GM10248 (cell line): ENCODE measurements at places on chromosomes 5 and 9.

- no peak for DNase-seq
Observed at GRCh38 chr9:34987160-34987901, 2.2 kb upstream of the DNAJB5 start.

DNA sequence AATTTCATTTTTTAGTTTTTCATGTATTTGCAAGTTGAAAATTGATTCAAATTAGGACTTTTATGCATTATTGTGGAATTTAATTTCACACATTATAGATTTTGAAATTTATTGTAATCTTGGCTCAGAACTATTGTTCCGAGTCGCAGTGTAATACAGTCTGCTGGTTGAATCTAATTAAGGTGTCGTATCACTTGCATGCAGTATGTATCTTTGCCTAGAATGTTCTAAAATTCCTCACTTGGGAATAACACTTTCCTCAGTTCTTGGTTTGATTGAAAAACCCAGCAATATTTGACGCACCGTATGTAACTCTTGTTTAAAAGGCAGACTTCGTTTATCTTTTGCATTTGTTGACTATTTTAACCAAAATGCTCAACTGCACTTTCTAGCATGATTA lies 49.4 kb downstream of the MELK start:
- DNase-seq = no peak

GRCh38 chr9:113444736-113445135 lies 18.8 kb upstream of the RGS3 start:
- DNase-seq = no peak

GRCh38 chr5:2391021-2391420 lies 360.5 kb downstream of the IRX2 start:
- no peak for DNase-seq

DNA sequence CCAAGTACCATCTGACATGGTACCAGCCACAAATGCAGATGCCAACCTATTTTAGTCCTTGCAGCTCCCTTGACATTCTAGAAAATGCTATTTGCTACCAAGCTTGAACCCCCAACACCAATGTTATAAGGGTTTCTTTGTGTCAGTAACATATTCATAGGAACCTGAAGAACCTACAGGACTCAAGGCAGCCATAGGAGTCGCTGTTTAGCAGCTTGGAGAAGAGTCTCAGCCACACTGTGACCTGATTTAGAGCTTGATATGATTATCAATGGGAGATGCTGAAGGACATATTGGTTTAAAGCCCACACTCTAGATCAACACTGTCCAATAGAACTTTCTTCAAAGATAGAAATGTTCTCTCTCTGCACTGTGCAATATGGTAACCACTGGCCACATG lies 6.4 kb upstream of the ZFR start:
- DNase-seq = no peak

DNA sequence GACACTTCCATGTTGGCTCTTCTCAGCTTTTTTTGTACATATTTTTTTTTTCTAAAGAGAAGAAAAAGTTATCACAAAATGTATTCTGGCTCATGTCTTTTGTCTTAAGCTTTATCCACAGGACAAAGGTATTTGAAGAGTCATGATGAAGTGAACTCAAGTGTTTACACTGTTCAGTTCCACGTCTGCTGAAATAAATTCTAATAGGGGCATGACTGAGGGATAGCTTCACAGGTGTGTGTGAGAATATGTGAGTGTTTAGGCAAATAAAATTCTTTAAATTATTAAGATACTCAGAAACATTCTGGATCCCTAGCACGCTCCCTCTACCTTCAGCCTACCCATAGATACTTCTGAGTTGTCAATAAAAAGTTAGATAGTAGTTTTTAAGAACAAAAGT lies 59.8 kb downstream of the BAAT start:
- no peak for DNase-seq

DNA sequence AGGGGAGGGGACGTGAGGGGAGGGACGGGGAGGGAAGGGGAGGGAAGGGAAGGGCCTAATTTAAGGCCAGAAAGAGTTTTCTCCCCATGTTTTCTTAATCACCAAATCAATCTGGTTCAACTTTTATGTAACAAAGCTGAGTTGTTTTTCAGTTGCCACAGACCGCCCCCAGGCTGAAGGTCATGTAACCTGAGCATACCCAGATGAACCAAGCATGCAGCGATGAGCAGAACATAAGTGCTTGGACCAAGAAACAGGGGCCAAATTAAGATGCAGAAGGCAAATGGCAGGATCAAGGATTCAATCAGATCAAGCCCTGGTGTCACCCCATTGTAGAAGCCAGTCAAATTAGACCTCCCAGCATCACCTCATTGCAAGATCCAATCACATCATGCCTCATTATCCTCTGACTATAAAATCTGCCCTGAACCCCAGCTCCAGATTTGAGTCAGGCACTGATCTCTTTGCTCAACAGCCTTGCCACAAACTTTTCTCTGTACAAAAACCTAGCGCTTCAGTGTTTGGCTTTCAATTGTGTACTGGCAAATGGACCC lies 113.5 kb upstream of the TNPO1 start:
- DNase-seq = no peak

- peak; percentile 71 for DNase-seq
Observed at GRCh38 chr5:133244242-133244641, 192.4 kb downstream of the HSPA4 start.

DNA sequence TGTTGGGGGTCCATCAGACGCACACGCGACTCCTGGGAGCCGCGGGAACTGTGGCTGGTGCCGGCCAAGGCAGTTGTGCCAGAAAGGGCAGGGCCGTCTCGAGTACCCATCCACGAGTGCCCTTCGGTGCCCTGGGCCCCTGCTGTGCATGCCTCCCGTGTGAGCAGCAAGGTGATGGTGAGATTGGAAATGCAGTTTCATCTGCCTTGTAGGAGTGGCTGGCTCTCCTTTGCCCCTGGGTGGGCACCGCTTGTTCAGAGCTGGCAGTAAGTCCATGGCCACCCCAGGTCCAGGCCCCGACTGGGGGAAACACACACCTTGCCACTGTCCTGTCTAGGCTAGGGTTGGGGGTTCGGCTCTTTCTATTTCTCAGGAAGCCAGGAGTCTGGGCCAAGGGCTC lies 5.7 kb downstream of the NKD2 start:
- DNase-seq = no peak

DNA sequence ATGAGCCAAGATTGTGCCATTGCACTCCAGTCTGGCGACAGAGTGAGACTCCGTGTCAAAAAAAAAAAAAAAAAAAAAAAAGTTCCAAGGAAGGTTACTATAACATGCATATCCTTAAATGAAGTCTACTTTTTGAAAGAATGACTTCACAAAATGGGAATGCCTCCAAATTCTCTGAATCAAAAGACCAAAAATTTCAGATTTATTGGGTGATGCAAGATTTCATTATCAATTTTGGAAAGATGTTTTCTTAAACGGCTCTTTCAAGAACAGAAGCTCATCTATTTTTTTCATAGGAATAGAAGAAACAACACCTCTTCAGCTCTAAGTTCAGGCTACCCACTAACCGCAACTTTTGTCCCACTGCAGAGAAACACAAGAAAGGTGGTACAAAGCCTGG lies 69.9 kb downstream of the AUH start:
- no peak for DNase-seq

GRCh38 chr5:139133282-139133681 lies 64.9 kb downstream of the SIL1 start:
- DNase-seq = no peak

DNA sequence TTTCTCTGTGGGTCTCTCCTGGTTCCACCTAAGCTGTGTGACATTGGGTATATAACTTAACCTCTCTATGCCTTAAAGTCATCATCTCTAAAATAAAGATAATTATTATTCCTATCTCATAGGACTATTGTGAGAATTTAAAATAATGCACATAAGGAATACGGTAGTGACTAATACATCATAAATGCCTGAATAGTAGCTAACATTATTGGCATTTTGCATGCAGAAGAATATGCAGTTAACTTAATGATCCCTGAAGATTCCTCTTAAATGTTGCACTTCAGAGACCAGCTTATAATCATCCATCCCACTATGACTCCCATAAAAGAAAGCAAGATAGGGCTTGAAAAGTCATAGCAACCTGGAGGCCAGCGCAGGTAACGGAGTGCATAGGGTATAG lies 32.4 kb downstream of the OXCT1 start:
- no peak for DNase-seq

DNA sequence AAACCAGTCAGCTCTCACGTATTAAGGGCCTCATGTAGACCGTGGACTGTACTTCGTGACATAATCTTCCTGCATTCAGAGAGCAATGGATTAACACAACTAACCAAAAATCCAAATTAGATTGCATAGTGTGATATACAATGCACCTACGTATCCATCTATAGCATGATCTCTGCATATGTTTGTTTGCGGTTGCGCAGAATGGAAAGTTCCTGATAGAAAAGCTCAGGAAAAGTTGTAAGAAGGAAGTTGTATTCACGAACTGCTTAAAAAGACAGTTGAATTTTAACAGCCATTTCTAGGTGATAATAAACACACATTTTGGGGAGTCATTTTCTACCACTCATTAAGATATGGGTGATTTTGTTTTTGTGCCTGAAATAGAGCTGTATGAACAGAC lies 869.0 kb downstream of the TLE4 start:
- no peak for DNase-seq
